ENCODE measurements at places on chromosomes 13 and 19.

- no peak for DNase-seq
Observed at GRCh38 chr19:16955161-16955560, 66.4 kb downstream of the F2RL3 start.

GRCh38 chr13:34207334-34207733 is 389.4 kb downstream of the RFC3 start:
- DNase-seq, result no peak

GRCh38 chr13:22505489-22505888 is 675.3 kb upstream of the SGCG start:
- DNase-seq, result no peak

DNA sequence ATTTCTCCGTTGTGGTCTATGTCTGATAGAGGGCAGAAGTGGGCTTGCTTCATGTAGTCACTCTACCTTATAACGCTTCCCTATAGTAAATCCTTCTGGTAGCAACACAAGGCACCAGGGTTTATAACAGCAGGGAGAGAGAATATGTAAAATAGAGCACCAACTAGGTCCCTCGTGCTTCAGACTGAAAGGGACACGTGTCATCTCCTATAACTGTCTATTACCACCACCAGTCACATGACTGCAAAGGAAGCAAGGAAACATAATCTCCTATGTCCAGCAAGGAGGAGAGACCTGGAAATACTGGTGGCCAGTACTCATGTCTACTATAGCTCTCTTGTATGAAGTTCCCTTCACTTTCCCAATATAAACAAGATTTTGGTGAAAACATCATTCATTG is 79.2 kb downstream of the SLAIN1 start:
- no peak for DNase-seq

GRCh38 chr13:102742101-102742500 is 31.5 kb downstream of the TEX30 start:
- DNase-seq, result no peak

DNA sequence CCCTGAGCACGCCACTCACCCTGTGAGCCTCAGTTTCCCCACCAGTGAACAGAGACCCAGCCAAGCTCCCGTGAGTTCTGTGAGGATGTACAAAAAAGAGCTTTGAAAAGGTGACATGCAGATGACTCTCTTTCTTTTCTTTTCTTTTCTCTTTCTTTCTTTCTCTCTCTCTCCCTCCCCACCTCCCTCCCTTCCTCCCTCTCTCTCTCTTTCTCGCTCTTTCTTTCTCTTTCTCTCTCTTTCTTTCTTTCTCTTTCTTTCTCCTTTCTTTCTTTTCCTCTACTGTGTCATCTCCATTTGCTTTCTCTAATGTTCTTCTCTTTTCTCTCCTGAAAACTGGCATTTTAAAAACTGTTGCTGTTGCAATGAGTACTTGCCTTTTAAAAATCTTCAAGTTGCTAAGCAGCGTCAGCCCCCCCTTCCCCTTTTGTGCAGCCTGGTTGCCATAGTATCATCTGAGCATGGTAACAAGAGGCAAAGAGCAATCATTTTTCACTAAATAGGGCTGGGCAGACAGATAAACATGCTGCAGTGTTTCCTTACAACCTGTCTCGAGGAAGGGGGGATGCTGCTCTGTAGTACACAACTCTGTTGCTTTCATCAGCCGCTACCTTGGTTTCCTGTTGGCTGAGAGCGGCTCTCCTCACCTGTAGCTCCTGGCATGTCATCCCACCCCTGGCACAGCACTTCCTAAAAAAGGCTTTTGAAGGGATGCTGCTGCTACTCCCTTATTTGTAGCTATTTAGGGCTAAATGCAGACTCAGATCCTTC is 108.7 kb upstream of the MBNL2 start:
- no peak for DNase-seq

DNA sequence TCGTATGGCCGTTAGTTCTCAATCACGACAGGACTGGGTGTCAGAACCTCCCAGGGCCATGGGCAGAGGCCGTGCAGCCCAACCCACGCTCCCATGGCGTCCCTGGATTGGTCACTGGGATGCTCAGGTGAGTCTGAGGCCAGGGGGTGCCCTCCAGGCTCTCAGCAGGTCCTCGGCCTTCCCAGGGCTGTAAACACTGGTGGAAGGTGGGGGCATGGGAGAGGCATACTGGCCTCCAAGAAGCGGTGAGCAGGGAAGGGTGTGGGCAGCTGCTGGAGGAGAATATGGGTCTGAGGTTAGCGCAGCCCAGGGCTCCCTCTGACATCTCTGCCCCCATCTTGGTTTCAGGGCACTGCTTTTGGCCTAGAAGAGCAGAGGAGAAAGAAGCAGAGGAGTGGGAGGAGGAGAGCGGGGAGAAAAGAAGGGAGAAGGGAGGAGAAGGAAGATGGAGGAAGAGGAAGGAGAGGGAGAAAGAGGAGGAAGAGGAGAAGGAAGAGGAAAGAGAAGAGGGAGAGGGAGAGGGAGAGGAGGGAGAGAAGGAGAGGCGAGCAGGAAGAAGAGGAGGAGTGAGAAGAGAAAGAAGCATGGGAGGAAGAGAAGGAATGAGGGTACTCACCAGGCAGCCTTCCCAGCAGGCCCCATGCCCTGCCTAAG is 62.3 kb downstream of the CEBPG start:
- no peak for DNase-seq

- no peak for DNase-seq
Observed at GRCh38 chr19:5067678-5068077, 98.8 kb downstream of the KDM4B start.

DNA sequence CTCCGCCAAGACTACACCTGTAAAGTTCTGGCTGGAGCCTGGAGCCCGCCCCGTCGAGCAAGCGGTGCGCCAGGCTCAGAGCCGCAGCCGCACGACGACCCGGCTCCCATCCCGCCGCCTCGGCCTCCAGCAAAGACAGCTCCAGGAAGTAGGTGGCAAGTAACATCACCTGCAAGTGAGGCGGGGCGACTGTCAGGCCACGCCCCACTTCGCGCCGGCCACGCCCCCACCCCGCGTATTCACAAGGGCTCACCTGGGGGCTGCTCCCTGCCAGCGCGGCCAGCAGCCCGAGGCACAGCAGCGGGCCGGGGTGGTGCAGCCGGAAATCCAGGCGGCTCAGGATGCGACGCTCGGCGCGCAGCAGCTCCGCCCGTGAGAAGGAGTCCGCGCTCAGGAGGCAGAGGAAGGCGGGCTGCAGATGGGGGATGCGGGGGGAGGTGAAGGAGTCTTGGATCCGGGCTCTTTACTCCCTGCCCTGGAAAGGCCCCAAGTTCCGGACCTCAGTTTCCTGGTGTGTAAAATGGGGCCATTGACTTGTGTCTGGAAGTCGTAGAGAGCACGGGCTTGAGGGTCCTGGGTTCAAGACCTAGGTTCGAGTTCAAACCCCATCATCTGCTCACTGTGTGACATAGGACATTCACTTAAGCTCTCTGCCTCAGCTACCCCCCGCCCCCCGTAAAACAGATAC is 3.2 kb downstream of the CCNP start:
- no peak for DNase-seq

- DNase-seq, result no peak
Observed at GRCh38 chr13:36175621-36176020, 38.7 kb downstream of the SOHLH2 start.

GRCh38 chr13:62450759-62451158 is 1035.1 kb upstream of the PCDH20 start:
- DNase-seq, result no peak

GRCh38 chr13:109734002-109734785 is 52.2 kb downstream of the IRS2 start:
- no peak for DNase-seq

DNA sequence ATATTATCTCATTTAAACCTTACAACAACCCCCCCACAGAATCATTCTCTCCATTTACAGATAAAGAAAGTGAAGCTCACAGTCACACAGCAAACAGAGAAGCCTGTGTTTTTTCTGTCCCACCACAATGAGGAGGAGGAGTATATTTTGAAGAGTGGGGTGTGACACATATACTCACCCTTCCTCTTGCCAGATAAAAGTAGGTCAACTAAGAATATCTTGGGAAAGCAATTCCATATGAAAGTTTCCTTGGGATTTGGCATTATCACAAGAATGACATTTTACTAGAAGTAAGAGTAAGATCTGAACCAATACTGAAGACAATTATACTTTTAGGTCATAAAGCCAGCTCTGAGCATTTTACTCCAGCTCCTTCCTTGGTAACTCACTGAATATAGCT is 287.5 kb upstream of the HTR2A start:
- DNase-seq, result no peak

DNA sequence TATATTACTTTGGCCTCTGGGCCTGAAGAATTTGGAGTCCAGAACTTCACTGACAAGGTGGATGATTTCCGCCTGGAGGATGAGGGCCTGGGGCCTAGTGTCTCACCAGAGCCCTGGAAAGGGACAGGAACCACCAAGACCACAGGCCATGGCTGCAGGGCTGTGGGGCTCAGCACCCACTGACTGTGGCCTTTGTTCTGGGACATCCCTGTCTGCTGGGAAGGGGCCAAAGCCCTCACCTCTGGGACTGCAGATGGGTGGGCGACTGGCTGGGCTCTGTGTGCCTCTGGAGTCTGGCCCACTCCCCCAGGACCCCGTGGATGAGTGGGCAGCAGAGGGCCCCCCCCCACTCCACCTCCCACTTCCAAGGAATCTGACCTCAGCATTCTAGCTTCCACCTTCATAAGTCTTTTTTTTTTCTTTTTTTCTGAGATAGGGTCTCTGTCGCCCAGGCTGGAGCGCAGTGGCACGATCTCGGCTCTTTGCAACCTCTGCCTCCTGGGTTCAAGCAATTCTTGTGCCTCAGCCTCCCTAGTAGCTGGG is 20.3 kb downstream of the CHST8 start:
- no peak for DNase-seq

GRCh38 chr19:41265395-41266153 is 1.4 kb downstream of the HNRNPUL1 start:
- peak; percentile 45 for DNase-seq

- DNase-seq, result no peak
Observed at GRCh38 chr13:44068737-44069136, 189.0 kb downstream of the LACC1 start.

DNA sequence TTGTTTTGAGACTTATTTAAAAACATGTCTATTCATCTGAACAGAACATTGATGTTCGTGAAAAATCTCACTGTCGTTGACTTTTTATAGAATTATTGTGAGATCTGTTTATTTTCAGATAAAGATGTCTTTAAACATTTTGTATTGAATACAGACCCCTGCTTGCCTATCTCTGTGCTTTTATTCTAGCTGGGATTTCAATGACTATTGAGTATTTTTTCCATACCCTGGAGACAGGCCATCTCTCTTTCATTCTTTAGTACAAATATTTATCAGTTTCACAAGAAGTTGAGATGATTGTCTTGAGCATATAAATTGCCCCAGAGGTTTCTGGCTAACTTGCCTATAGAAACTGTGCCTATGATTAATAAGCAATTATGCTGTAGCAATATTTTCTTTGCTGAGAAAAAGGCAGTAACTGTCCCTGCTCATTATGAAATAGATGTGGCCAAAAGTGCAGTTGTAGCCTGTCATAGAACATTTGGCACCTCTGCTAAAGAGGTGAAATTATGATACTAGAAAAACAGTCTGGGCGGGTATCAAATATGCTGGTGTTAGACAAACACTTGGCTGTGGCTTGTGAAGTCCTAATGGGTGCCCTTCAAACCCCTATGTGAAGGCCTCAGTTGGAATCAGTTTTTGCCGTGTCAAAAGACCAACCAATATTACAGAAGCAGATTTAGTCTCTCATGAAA is 360.6 kb downstream of the HS6ST3 start:
- DNase-seq, result no peak

GRCh38 chr19:42272535-42272897 is 3.5 kb downstream of the CIC start:
- no peak for DNase-seq

- no peak for DNase-seq
Observed at GRCh38 chr19:35844482-35845214, 7.7 kb downstream of the NPHS1 start.

- DNase-seq, result no peak
Observed at GRCh38 chr13:34752283-34752960, 189.6 kb upstream of the NBEA start.

- DNase-seq, result no peak
Observed at GRCh38 chr19:46463516-46463915, 7.8 kb downstream of the PNMA8A start.

DNA sequence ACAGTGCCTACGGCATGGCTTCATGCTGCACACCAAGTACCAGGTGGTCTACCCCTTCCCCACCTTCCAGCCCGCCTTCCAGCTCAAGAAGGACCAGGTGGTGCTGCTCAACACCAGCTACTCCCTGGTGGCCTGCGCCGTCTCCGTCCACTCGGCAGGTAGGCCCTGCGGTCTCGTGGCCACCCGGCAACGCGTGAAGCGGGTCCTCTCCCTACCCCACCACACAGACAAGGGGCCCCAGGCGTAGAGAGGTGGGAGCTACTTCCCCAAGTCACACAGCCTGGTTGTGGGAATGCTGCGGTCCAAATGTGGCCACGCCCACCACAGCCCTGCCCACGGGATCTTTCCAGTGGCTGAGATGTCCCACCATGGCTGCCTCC is 4.0 kb downstream of the DCAF15 start:
- DNase-seq, result no peak

- DNase-seq, result no peak
Observed at GRCh38 chr13:87675851-87676250, 4.7 kb downstream of the SLITRK5 start.

GRCh38 chr13:19685437-19685836 is 52.0 kb downstream of the MPHOSPH8 start:
- DNase-seq, result no peak

DNA sequence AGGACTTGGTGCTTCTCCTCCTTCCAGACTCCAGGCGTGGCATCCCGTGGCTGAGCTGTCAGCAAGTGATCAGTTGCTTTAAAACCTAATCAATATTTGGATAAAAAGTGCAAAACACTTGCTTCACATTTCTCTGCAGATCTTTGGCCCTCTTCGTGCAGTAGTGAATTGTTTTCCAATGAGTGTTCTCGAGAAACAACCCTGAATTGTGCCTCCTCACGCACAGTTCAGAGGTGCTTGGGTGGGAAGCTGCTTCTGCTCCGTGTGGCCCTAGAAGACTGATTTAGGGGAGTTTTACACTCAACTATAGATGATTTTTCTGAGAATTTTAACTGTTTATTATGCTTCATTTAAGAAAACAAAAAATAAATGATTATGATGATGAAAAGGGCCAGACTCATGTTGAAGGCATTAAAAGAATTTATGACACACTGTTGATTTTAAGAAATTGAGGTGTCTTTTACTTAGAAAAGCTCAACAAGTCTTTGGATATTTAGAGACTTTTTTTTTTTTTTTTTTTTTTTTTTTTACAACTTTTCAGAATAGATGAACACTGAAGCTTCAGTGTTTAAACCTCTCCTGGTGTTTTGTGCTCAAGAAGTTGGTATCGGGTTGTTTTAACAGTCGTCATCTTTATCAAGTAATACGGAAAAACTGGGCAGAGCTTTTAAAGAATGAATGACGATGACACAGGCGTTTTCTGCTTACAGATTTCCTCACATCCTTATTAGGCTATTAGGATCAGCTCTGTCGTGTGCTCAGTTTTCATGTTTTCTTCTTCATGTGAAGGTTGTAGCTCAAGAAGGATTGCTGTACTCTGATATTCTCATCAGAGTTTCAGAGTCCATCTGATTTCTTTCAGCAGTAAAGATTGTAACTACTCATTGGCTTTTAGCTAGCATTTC is 39.5 kb upstream of the TEX29 start:
- DNase-seq, result no peak

GRCh38 chr13:30593001-30593400 is 24.7 kb upstream of the USPL1 start:
- DNase-seq, result no peak

GRCh38 chr19:3146677-3147100 is 10.9 kb downstream of the GNA15 start:
- DNase-seq, result peak; percentile 68

GRCh38 chr13:59270327-59270726 is 893.4 kb downstream of the DIAPH3 start:
- DNase-seq, result no peak

- DNase-seq, result no peak
Observed at GRCh38 chr13:41130356-41130755, 2.2 kb downstream of the KBTBD6 start.
